Cardiac septum (tissue), 1 donor: ENCODE measurements at places on chromosomes 4 and X. TPM values are rescaled to one million over a fixed set of nuclear protein-coding genes. Genes with fewer than 3 reads are reported as not detected.

The TSPAN7 gene
- total RNA-seq = 13.0 TPM

The TGIF2LX gene
- total RNA-seq = not detected

The DAPP1 gene
- 0.43 TPM for total RNA-seq

The LGI2 gene
- total RNA-seq = 5.0 TPM

The CTSO gene
- 9.0 TPM for total RNA-seq

The HTR2C gene
- total RNA-seq = not detected

The CNKSR2 gene
- 1.00 TPM for total RNA-seq

The TLR3 gene
- total RNA-seq = 2.3 TPM

The CDKN2AIP gene
- 9.5 TPM for total RNA-seq

GRCh38 chr4:5126231-5126630 lies 75.0 kb downstream of the STK32B start:
- no peak for DNase-seq

DNA sequence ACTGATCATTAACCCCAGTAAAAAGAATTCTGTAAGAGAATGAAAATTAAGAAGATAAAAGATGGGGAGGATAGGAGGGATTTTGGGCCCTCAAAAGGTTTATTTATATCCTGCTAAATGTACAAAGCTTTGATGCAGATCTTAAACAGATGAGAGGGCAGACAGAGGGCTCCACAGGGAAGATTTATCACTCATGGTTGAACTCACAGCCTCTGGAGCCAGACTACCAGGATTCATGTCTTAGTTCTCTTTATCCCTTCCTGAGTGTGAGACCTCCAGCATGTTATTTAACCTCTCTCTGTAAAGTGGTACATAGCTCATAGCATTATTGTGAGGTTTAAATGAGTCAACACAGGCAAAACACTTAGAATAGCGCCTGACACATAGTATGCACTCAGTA lies 74.4 kb downstream of the SOWAHB start:
- DNase-seq = no peak

- DNase-seq = no peak
Observed at GRCh38 chrX:53184836-53185235, 40.2 kb downstream of the KDM5C start.

GRCh38 chr4:140633124-140633523 lies 64.4 kb upstream of the UCP1 start:
- no peak for DNase-seq

- DNase-seq = no peak
Observed at GRCh38 chr4:183522821-183523220, 18.0 kb downstream of the ING2 start.

- no peak for DNase-seq
Observed at GRCh38 chr4:38958453-38959190, 73.6 kb downstream of the TMEM156 start.

DNA sequence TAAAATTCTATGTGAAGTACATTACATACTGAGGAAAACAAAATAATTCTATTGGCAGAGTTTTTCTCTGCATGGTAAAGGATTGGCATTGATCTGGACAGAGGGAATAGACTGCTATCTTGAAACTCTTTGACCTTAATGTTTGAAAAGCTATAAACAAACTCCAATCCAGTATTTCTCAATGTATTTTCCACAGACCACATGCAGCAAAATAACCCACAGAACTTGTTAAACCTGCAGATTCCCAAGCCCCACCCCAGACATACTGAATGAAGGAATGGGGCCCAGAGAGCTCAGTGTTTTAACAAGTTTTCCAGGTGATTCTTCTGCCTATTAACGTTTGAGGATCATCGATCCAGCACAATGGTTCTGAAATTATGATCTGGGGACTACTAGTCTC lies 15.7 kb downstream of the RNF128 start:
- DNase-seq = no peak

DNA sequence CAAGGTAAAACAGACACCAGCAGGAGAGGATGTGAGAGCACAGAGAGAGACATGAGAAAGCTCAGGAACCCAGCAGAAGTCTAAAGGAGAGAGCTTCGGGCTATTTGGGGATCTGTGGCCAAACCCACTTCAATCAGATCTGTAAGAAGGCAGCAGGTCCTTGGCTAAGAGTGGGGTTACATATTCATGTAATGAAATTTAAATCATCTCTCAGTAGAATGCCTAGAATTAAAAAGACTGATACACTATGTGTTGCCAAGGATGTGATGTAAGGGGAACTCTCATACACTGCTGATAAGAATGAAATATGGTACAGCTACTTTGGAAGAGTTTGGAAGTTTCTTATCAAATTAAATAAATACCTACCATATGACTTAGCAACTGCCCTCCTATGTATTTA lies 35.8 kb downstream of the PDE5A start:
- DNase-seq = no peak

GRCh38 chr4:38060829-38061431 lies 100.7 kb downstream of the PTTG2 start:
- no peak for DNase-seq

DNA sequence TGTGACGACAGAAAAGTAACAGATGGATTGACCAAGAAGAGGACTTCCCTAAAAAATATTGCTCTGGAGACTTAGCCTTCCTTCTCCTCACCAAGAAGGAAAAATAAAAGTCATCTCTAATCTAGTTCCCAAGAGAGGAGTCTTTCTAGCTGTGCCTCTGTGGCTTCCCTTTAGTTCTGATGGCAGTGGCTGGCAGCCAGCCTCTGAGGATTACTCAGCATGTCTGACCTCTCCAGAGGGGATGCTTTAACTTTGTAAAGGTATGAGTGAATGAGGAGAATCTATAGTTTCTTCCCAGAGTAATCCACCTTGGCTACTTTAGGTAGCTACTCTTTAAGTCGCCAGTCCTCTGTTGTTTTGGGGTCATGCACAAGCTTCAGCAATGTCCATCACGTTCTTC lies 163.9 kb upstream of the KIT start:
- no peak for DNase-seq

- DNase-seq = no peak
Observed at GRCh38 chr4:148716431-148717052, 274.3 kb upstream of the NR3C2 start.

- no peak for DNase-seq
Observed at GRCh38 chr4:175891851-175892250, 79.8 kb upstream of the GPM6A start.

GRCh38 chr4:186823989-186824388 lies 100.3 kb upstream of the FAT1 start:
- DNase-seq = no peak

DNA sequence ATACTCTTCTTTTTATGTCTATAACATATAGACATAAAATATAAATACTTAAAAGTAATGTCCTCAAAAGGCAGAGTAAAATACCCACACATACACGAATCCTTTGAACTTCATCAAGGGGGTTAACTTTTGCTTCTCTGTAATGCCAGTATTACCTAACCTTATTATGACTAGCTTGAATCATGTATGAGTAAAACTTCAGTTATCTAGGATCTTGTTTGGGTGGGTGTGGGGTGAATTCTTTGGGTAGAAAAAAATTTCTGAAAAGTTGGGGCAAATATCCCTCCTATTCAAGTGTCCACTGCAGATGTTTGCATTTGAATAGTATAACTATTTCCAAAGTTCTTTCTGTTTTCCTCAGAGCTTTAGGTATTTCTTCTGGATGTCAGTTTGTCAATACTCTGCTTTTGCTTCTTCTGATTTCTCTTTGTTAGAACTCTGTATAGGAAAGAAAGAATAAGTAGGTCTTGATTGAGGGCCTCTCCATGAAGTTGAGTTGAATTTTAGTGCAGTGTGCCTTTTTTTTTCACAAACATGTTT lies 173.8 kb downstream of the ADGRL3 start:
- DNase-seq = no peak

DNA sequence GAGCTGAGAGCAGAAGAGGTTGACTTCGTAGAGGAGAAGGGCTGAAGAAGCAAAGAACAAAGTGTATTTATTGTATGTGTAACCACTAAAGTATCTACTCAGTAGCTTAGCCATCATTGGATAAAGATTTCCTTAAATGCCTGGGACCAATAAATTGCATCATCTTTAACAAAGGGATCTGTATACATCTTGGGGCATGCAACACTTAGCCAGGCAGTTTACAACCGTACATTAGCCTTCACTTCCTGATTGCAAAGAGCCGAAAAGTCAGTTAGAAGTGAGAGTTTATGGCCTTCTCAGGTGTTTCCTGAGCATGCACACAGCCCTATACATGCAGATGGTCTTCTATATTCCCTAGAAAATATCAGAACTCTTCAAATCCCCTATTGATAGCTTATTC lies 68.0 kb upstream of the MAGED1 start:
- no peak for DNase-seq

DNA sequence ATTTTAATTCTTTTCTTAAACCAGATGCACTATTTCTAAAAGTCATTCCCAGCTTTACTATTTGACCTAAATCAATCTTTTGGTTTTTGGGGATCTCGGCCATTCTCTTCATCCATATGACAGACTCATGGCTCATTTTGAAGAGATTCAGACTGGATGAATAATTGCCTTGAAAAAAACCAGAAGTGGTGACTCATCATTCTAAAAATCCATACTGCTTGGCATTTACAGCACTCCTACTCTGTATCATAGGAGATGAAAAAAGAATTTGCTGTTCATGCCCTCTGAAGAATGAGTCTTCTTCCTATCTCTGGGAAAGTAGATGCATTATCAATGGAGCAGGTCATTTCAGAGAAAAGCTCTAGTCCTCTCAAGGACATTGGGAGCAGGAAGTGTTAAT lies 220.5 kb upstream of the RPS6KA3 start:
- DNase-seq = no peak

GRCh38 chr4:55933611-55934010 lies 15.1 kb upstream of the CEP135 start:
- DNase-seq = no peak

- DNase-seq = no peak
Observed at GRCh38 chrX:23380581-23380980, 45.9 kb downstream of the PTCHD1 start.

GRCh38 chr4:30792601-30793000 lies 72.4 kb downstream of the PCDH7 start:
- DNase-seq = no peak

- DNase-seq = peak; percentile 81
Observed at GRCh38 chr4:82798168-82799005, at the start of gene SCD5. TSS of gene SCD5 (minus strand) at chr4:82798796. CDS start at chr4:82798537, 259 bp downstream.
